ENCODE measurements at places on chromosomes 11 and 22.

- no peak for DNase-seq
Observed at GRCh38 chr11:33722590-33723234, 13.5 kb downstream of the CD59 start.

GRCh38 chr11:110152199-110152598 lies 59.0 kb downstream of the ZC3H12C start:
- DNase-seq = no peak

DNA sequence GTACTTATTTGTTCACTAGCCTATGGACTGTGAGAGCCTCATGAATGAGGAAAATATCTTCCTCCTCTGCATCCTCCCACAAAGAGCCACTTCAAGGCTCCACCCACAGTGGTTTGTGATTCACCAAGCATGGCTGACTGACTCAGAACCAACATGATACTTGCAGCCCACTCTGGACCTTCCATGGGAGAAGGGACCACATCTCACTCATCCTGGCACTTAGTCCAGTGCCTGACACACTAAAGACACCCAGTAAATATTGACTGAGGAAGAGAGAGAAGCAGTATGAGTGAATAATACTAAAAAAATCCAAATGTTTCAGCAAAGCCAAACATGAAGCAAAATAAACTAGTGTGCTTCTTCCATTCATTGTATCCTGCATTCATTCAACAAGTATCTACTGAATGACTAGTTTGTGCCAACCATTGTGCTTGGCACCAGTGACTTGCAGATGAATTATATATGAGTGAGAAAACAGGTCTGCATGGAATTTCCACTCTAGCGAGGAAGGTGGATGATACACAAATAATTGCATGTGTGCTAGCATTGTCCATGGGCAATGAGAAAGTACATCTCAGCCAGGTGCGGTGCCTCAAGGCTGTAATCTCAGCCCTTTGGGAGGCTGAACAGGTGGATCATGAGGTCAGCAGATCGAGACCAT lies 54.9 kb upstream of the BLID start:
- no peak for DNase-seq

GRCh38 chr11:65290448-65291165 lies 24.1 kb upstream of the CDC42EP2 start:
- peak; percentile 50 for DNase-seq

DNA sequence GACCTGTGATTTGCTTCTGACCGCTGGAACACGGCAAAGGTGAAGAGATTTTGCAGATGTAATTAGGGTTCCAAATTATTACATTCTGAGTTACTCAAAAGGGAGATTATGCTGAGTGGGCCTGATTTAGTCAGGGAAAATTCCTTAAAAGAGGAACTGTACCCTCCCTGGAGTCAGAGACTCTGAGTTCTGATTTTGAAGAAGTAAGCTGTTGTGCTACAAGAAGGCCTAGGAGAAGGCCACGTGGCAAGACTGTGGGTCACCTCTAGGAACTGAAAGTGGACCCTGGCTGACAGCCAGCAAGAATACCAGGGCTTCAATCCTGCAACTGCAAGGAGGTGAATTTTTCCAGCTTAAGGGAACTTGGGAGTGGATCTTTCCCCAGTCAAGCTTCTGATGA lies 45.3 kb downstream of the CHRDL2 start:
- DNase-seq = no peak

DNA sequence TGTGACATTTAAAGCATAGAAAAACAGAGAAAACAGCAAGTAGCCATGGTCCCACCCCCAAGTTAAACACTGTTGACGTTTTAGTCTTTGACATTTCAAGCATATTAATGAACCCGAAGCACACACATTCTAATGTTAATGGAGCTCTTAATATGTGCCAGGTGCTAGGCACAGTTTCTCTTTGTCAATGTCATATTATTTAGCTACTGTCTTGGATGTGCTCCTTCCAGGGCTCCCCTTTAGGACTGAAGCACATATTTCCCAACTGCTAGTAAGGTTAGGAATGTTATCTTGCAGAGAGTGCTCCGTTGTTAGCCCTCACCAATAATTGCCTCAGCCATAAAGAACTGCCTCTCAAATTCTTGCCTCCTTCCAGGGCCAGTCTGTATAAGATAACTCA lies 716.6 kb upstream of the TENM4 start:
- no peak for DNase-seq

DNA sequence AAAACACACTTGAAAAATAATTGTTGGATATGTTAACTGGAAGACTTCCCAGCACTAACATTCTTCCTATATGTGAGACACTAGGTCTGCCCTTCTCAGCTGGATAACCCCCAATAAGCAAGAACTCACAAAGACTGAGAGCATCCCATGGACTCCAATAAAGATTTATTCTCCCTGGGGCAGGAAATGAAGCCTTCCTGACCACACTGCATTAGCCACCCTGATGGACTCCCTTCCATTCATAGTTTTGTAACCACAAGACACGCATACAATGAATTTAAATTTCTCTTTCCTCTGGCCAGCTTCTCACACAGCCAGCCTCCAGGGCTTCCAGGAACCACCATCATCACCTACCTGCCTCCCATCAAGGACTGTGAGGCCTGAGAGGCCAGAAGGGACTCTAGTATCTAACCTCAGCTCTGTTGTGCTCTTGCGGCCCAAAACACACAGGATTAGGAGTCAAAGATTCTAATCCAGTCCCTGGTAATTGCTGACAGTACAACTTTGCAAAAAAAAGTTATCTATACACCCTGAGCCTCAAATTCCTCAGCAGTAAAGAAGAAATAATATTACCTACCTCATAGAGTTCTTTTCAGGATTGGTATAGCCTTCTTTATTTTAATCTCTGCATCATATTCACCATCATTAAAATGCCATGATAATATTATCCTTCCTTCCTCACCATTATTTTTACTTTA lies 45.6 kb upstream of the GDPD4 start:
- no peak for DNase-seq

- no peak for DNase-seq
Observed at GRCh38 chr22:32991353-32992101, 66.7 kb downstream of the SYN3 start.

DNA sequence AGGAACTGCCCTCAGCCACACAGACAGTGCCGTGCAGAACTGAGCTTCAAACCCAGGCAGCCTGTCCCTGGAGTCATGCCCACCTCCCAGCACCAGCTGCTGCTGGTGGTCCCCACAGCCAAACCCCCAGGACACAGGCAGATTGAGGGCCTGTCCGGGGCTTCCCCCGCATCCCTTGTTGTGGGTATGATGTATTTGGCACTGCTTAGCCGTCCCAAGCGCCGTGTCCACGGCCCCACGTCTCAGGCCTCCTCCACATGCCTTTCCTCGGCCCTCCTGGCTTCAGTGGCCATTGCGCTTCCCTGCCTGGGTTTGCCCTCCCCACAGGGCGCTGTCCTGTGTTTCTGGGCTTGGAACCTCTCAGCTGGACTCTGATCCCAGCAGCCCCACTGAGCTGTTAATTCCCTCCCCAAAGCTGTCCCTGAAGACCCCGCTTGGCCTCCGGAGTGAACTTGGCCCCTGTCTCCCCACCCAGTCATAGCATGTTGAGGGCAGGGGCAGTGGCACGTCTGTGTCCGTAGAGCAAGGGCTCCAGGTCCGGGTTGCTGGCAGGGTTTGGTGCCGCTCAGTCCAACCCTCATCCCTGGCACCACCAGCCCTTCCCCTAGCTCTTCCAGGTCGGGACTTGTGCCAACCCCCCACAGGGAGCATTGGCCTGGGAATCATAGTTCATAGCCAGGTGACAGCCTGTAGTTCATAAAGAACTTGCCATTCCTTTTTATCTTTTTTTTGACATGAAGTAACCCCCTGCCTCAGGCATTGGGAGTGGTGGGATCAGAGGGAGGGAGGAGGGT lies 34.5 kb upstream of the TEF start:
- DNase-seq = no peak

DNA sequence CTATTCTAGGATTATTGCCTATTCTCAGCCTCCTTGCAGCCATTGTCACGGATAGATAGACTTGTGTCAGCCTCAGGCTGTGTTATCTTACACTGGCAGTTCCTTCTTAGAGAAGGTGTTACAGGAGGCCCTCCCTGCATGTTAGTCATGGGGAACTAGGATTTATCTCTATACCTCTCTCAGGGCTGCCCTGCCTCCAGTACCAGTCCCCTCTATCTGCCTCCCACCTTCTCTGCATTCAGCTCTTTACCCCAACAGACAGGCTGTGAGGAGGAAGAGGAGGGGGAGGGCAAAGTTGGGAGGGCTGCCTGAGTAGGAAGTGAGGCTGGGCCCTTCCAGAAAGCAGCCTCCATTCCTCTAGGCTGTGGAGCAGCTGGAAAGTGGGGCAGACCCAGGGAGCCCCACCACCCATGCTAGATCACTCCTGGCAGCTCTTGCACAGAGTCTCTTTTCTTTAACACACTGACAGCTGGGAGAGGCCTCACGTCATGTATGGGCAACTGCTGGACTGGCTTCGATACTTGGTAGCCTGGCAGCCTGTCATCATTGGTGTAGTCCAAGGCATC lies 2.9 kb upstream of the IL18BP start:
- no peak for DNase-seq

DNA sequence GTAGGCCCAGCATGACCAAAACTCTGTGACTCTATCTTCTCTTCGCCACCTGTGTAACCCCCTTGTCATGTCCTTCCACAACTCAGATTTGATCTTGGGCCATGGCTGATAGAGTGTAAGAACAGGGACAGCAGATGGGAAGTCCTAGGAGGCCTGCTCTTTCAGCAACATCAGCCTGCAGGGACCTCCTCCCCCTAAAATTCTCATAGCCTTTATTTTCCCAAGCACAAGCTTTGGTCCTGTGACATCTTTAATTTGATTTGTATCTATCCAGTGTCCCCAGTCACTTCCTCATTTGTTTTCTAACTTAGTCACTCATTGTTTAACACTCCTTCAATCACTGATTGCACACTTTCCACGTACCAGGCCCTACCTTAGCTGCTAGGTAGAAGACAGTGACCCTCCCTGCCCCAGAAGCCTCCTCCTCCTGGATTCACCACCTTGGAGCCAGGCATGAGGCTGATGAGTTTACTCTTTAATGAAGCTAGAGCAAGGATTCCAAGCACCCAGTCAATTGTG lies 5.3 kb downstream of the UBQLN3 start:
- peak; percentile 1 for DNase-seq

- DNase-seq = no peak
Observed at GRCh38 chr11:19800714-19801519, 88.3 kb downstream of the NAV2 start.

GRCh38 chr11:71101606-71102005 lies 150.8 kb downstream of the SHANK2 start:
- no peak for DNase-seq

GRCh38 chr11:78432058-78432515 lies 14.5 kb upstream of the GAB2 start:
- no peak for DNase-seq

DNA sequence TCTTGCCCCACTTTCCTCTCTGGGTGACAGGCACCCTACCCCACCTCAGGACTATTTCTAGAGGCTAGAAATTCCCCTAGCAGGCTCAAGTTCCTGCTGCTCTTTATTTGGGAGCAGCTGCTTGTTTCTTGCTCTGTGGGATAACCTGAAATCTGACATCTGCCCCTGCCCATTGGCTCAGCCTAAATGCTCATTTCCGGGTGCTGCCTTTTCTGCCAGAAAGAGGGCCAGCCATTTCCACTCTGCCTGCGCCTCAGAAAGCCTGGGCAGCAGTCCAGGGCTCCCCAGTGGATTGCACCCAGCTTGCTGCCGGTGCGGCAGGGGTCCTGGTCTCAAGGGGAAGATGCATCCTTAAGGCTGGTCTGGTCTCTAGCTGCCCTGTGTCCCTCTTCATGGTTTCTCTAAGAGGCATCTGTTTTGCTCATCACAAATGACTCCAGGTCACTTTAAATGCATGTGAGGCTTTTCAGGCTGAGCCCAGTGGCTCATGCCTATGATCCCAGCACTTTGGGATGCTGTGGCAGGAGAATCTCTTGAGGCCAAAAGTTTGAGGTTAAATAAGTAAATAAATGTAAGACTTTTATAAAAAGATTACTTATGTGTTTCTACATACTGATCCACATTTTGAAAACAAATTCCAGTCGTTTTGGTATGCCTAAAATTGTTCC lies 10.3 kb upstream of the PNPLA5 start:
- no peak for DNase-seq

GRCh38 chr11:81857386-81857785 lies 876.3 kb downstream of the FAM181B start:
- DNase-seq = peak; percentile 73

GRCh38 chr11:8281266-8281665 lies 17.6 kb upstream of the LMO1 start:
- DNase-seq = no peak

- DNase-seq = peak; percentile 84
Observed at GRCh38 chr22:42169055-42169469, 38.5 kb upstream of the CYP2D6 start.

- DNase-seq = no peak
Observed at GRCh38 chr11:17548444-17548843, 1.4 kb downstream of the OTOG start.

DNA sequence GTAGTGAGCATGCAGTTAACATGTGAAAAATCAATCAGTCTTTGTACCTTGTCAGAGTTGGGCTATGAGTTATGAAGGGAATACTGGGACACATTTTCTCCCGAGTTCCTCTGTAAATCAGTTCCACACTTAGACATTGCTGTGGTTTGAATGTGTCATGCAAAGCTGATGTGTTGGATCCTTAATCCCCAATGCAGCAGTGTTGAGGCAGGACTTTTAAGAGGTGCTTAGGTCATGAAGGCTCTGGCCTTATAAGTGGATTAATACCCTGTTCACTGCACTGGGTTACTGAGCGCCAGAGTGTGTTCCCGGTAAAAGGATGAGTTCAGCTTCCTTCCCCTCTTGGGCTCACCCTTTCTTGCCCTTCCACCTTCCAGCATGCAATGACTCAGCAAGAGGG lies 742.1 kb upstream of the TENM4 start:
- no peak for DNase-seq

- no peak for DNase-seq
Observed at GRCh38 chr11:35944503-35945136, 758 bp downstream of the LDLRAD3 start.

GRCh38 chr22:22798716-22799115 lies 88.9 kb upstream of the IGLL5 start:
- DNase-seq = no peak

DNA sequence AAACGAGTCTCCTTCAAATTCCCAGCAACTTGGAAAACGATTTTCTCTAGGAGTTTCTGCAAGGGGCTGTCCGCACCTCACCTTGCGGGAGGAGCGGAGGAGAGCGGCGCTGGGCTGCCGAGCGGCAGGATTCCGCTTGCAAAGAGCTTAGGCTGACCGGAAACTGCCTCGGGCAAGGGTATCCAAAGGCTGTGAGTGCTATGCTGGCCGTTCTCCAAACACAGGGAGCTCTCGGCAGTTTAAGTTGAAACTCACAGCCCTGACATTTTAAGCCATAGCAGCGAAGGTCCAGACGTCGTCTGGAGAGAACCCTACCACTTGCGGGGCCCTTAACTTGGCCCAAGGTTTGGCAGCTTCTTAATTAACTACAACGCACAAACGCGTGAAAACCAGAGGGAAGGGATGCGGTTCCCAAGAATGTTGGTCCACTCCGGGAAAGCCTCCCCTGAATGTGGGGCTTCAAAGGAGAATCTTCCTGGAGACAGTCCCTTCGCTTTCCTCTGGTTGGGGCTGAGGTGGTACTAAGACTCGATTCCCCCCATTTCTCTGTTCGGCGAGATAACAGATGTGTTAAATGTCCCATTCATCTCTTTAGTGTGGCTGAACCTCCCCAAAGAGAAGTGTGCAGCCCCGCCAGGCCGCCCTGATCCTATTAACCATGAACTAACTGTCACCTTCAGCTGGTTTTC lies 1.1 kb upstream of the DBX1 start:
- DNase-seq = no peak

GRCh38 chr22:39724857-39725256 lies 154.3 kb downstream of the CACNA1I start:
- no peak for DNase-seq

GRCh38 chr11:1924646-1925372 lies 5.3 kb downstream of the TNNT3 start:
- DNase-seq = no peak

- no peak for DNase-seq
Observed at GRCh38 chr11:26896719-26897118, 97.2 kb upstream of the FIBIN start.
